ENCODE measurements at places on chromosomes 1 and 21. TPM values are rescaled to one million over a fixed set of nuclear protein-coding genes. Genes with fewer than 3 reads are reported as not detected.

- H3K4me1 ChIP-seq: peaks cover 28% of the 10 kb centered on the region
- H3K36me3 ChIP-seq: no peaks in the 10 kb centered on the region
- H3K4me3 ChIP-seq: peak overlapping the region; percentile 53
Observed at GRCh38 chr1:70675737-70676156, 264.7 kb downstream of the CTH start.

GRCh38 chr21:45596704-45597318, 46.7 kb upstream of the PCBP3 start:
- H3K27me3 ChIP-seq: peaks cover 18% of the 10 kb centered on the region
- peak; percentile 88 for DNase-seq
- no peak overlapping the region for H3K4me3 ChIP-seq
- H3K36me3 ChIP-seq: peaks cover 9% of the 10 kb centered on the region
- H3K27ac ChIP-seq: no peak overlapping the region

- peaks cover 4% of the 10 kb centered on the region for H3K4me1 ChIP-seq
- no peak overlapping the region for H3K27ac ChIP-seq
- no peak overlapping the region for H3K4me3 ChIP-seq
Observed at GRCh38 chr1:101920577-101920976, 76.1 kb downstream of the OLFM3 start.

GRCh38 chr1:35706846-35707600, 11.7 kb downstream of the C1orf216 start:
- peak overlapping the region; percentile 79 for H3K4me3 ChIP-seq
- H3K27me3 ChIP-seq: peaks cover 46% of the 10 kb centered on the region
- H3K27ac ChIP-seq: peak overlapping the region; percentile 87

DNA sequence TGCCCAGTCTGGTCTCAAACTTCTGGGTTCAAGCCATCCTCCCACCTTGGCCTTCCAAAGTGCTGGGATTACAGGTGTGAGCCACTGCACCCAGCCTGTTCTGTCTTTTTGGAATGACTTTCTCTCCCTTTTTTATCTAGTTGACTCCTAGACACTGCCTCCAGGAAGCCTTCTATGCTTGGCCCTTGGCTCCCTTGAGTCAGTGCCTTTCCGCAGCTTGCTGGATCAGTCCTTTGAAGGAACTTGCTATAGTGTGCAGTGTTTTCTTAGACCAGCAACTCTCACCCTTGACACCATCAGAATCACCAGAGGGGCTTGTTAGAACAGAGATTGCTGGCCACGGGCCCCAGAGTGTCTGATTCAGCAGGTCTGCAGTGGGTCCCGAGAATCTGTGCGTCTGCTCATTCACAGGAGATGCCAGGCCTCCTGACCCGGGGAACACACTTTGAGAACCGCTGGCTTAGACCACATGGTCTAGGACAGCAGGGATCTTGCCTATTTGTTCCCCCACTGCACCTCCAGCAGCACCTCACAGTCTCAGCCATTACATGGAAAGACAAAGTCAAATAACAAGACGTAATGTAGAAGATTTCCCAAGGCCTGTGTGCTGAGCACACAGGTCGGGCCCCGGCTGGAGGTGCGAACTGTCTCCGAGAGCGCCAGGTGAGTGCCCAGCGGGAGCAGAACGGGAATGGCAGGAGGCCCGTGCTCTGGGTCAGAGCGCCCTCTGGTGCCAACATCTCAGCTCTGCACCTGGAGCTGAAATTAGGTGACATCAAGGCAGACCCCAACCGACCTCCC, 27.4 kb upstream of the CTPS1 start:
- H3K27ac ChIP-seq: no peak overlapping the region
- H3K4me1 ChIP-seq: peaks cover 15% of the 10 kb centered on the region
- H3K36me3 ChIP-seq: no peaks in the 10 kb centered on the region
- no peak overlapping the region for H3K4me3 ChIP-seq

GRCh38 chr21:33011462-33011861, 14.3 kb upstream of the OLIG2 start:
- no peak for DNase-seq
- no peak overlapping the region for H3K4me3 ChIP-seq
- H3K4me1 ChIP-seq: peaks cover 9% of the 10 kb centered on the region
- no peaks in the 10 kb centered on the region for H3K36me3 ChIP-seq
- peaks cover 37% of the 10 kb centered on the region for H3K27me3 ChIP-seq

DNA sequence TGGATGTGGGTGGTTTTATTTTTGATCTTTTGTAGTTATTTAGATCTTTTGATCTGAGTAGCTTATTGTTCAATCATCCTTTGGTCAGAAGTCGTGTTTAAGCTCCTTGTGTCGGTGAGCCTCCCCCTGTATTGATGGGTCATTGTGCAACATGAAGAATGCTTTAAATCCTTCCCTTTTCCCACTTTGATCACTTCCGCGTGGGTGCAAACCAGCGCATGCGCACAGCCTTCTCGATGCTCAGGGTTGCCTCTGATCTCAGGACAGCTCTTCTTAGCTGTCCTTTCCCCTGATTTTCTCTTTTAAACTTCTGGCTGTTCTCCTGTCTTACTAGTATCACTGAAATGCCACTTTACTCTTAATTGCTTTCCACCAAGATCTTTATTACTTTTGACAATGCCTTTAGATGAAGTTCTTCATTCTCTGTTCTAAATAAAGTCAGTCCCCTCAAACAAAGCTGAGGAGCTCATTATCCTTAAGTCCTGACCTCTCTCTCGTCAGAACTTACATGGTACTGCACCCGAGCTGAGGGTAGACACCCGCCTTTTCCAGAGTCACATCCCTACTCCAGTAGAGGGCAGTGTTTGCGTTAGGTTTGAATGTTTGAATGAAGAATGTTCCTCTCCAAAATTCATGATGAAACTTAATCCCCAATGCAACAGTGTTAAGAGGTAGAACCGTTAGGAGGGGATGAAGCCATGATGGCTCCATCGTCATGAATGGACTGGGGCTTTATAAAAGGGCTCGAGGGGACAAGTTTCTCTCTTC, 547.9 kb upstream of the TMPRSS15 start:
- H3K36me3 ChIP-seq: no peaks in the 10 kb centered on the region
- H3K4me3 ChIP-seq: no peak overlapping the region
- no peak overlapping the region for H3K27ac ChIP-seq
- no peaks in the 10 kb centered on the region for H3K27me3 ChIP-seq
- peak; percentile 50 for DNase-seq
- peaks cover 3% of the 10 kb centered on the region for H3K4me1 ChIP-seq

- H3K27me3 ChIP-seq: no peaks in the 10 kb centered on the region
- no peak for DNase-seq
- H3K4me1 ChIP-seq: peaks cover 16% of the 10 kb centered on the region
- H3K36me3 ChIP-seq: no peaks in the 10 kb centered on the region
Observed at GRCh38 chr1:72918940-72919339, 636.6 kb upstream of the NEGR1 start.

DNA sequence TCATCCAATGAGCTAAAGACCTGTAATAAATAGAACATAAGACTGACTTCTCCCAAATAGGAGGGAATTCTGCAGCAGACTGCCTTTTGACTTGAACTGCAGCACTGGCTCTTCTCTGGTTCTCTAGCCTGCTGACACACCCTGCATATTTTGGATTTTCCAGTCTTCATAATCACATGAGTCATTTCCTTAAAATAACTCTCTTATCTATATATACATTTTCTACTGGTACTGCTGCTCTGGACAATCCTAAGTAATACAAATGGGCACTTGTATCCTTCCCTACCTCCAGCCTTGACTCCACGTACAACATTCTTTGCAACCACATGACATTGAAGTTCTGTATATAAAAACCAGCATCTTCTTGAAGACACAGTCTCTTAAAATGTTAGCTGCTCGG, 429.4 kb upstream of the TMPRSS15 start:
- no peak for DNase-seq
- H3K4me3 ChIP-seq: no peak overlapping the region
- no peaks in the 10 kb centered on the region for H3K36me3 ChIP-seq
- H3K27ac ChIP-seq: no peak overlapping the region
- H3K4me1 ChIP-seq: peaks cover 7% of the 10 kb centered on the region

GRCh38 chr21:35945089-35945671, 115.1 kb downstream of the SETD4 start:
- H3K4me3 ChIP-seq: no peak overlapping the region
- no peak overlapping the region for H3K27ac ChIP-seq
- DNase-seq: no peak
- no peaks in the 10 kb centered on the region for H3K36me3 ChIP-seq
- peaks cover 2% of the 10 kb centered on the region for H3K4me1 ChIP-seq

DNA sequence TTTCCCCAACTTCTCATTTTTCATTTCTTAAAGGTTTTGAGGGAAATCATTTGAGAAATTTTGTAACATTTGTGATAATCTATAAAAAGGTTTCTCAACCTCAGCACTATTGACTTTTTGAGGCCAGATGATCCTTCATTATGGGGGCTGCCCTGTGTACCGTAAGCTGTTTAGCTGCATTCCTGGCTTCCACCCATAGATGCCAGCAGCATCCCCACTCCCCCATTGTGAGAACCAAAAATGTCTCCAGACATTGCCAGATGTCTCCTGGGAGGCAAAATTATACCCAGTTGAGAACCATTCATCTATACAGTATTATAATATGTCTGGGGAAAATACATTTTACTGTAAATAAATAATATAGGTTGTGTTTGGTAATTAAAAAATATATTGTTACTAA, 146.0 kb downstream of the PBX1 start:
- DNase-seq: no peak
- no peaks in the 10 kb centered on the region for H3K27me3 ChIP-seq
- no peak overlapping the region for H3K27ac ChIP-seq
- peaks cover 1% of the 10 kb centered on the region for H3K36me3 ChIP-seq
- H3K4me1 ChIP-seq: peaks cover 74% of the 10 kb centered on the region

- no peaks in the 10 kb centered on the region for H3K27me3 ChIP-seq
- H3K36me3 ChIP-seq: no peaks in the 10 kb centered on the region
- no peak overlapping the region for H3K4me3 ChIP-seq
- no peak for DNase-seq
Observed at GRCh38 chr1:111415461-111415860, 12.1 kb downstream of the OVGP1 start.

GRCh38 chr1:30447080-30447479, 276.3 kb downstream of the MATN1 start:
- 0 out of 2 replicates have a peak, but pooled peaks cover 5% of the 10 kb centered on the region for H3K4me1 ChIP-seq
- no peak overlapping the region for H3K4me3 ChIP-seq
- no peaks in the 10 kb centered on the region for H3K27me3 ChIP-seq
- 0 out of 2 replicates have a peak, but pooled peaks cover 5% of the 10 kb centered on the region for H3K36me3 ChIP-seq

DNA sequence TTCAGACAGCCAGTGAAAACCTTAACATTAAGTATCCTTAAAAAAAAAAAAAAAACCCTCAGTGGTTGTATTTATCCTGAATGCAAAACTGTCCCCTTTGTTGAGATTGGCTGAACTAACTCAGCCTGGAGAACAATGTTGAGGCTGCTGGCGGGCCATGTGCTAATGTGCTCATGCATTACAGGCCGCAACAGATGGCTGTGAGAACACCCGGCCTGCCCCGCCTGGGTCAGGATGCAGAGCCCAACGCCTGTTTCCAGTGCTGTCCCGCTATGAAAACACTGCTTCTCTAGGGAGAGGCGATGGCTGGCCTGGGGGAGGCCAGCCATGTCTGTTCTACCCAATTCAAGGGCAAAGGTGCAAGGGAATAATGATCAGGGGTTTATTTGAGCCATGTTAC, 13.8 kb downstream of the OLIG2 start:
- DNase-seq: no peak
- H3K27me3 ChIP-seq: peaks cover 54% of the 10 kb centered on the region

- no peak overlapping the region for H3K4me3 ChIP-seq
- H3K4me1 ChIP-seq: peaks cover 9% of the 10 kb centered on the region
- H3K27me3 ChIP-seq: no peaks in the 10 kb centered on the region
- H3K27ac ChIP-seq: no peak overlapping the region
- H3K36me3 ChIP-seq: peaks cover 3% of the 10 kb centered on the region
Observed at GRCh38 chr1:199619223-199619622, 408.3 kb upstream of the NR5A2 start.

DNA sequence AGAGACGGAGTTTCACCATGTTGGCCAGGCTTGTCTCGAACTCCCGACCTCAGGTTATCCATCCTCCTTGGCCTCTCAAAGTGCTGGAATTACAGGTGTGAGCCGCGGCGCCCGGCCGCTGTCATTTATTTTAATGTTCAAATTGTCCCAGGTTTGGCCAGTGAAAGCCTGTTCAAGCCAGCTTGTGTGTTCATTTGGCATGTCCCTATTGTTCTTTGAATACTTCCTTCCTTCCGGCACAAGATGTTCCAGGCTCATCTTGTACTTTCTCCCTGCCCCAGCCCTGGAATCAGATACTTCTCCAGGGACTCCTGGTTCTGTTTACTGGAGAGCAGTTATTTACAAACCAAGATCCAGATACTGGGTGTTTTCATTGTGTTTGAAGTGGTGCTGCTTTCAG, 37.0 kb downstream of the ZBTB8B start:
- no peak for DNase-seq
- H3K4me3 ChIP-seq: peak overlapping the region; percentile 43
- H3K27ac ChIP-seq: no peak overlapping the region
- H3K4me1 ChIP-seq: peaks cover 12% of the 10 kb centered on the region

DNA sequence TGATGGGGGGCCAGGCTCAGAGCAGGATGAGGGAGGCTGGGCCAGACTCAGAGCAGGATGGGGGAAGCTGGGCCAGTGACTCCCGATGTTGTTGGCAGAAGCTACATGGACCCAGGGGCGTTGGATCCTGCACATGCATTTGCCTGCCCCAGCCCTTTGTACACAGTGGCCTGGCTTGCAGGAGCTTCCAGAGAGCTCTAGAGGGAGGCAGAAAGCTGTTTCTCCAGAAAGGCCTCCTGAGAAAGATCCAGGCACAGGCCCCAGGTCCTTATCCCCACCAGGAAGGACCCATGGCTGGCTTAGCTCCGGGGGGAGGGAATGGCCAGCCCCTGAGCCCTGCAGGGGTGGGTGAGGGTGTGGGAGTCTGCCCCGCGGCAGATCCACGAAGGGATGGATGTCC, 106.6 kb upstream of the ACTRT2 start:
- no peaks in the 10 kb centered on the region for H3K4me1 ChIP-seq
- H3K27ac ChIP-seq: no peak overlapping the region
- peaks cover 37% of the 10 kb centered on the region for H3K36me3 ChIP-seq
- no peak for DNase-seq
- H3K4me3 ChIP-seq: no peak overlapping the region

DNA sequence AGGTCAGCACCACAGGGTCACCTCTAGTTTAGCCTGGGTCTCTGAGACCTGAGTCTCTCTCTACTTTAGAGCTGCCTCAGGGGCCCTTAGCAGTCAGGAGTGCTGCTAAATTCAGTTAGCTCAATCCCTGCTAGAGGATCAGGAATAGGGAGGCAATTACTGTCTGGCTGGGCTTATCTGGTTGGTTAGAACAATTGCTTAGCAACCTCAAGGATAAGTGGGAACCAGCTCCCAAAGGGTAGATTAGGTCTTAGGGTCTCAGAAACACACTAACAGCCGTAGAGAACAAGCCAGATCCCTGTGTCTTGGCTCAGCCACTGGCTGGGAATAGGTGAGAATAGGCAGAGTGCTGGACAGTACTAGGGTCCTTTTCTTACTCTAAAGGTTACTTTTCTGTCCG, 7.7 kb downstream of the PM20D1 start:
- no peak overlapping the region for H3K27ac ChIP-seq
- H3K36me3 ChIP-seq: no peaks in the 10 kb centered on the region
- H3K4me3 ChIP-seq: no peak overlapping the region
- no peak for DNase-seq
- H3K27me3 ChIP-seq: peaks cover 13% of the 10 kb centered on the region

The VANGL1 gene
- 13.3 TPM for total RNA-seq

The MSH4 gene
- 0.30 TPM for total RNA-seq

The GBP5 gene
- total RNA-seq: 0.23 TPM

The SCCPDH gene
- total RNA-seq: 10.9 TPM

The KCNE2 gene
- total RNA-seq: 0.44 TPM

The SPRR2G gene
- not detected for total RNA-seq

The C1QB gene
- 0.61 TPM for total RNA-seq

The HDGF gene
- total RNA-seq: 339 TPM

The RAB13 gene
- 117 TPM for total RNA-seq

The DIRAS3 gene
- total RNA-seq: 0.14 TPM

The SELE gene
- not detected for total RNA-seq

The CPT2 gene
- 31.8 TPM for total RNA-seq

The LEPROT gene
- total RNA-seq: 23.0 TPM

Measured in WTC11 (cell line).